ENCODE measurements at places on chromosomes 5 and 9.

DNA sequence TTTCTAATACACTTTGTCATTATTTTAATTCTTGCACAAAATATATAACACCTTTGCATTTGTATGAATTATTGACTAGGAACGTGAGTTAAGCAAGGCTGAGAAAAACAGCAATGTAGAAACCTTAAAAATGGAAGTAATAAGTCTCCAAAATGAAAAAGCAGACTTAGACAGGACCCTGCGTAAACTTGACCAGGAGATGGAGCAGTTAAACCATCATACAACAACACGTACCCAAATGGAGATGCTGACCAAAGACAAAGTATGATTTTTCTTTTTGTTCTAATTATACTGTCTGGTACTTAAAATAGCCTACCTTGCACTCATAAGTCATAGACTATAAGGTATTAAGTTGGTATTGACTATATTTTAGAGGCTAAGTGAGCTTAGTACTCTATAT, 34.4 kb downstream of the RAD50 start:
- no peak for DNase-seq

GRCh38 chr9:128045831-128046230, 21.3 kb downstream of the NAIF1 start:
- DNase-seq = no peak

- DNase-seq = no peak
Observed at GRCh38 chr5:163261647-163262269, 175.6 kb upstream of the CCNG1 start.

GRCh38 chr5:172280929-172281328, 2.6 kb downstream of the UBTD2 start:
- no peak for DNase-seq

DNA sequence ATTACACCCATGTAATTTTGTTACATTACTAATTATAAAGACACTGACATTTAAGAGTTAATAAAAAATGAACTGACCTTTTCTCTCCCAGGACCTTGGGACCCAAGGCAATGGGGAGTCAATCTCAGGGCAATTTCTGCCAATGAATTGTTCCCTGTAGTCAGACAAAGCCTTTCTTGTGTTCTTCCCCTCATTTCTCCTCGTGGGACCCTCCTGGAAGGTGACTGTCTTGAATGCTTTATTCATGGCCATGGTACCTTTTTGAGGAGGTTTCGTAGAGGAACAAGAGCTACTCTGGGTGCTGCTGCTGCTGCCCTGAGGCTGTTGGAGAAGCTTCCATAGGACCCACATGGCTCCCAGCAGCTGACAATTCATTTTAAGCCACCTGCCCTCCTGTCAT, 190.3 kb downstream of the SNX18 start:
- DNase-seq = no peak

- DNase-seq = no peak
Observed at GRCh38 chr9:116074658-116075057, 78.9 kb upstream of the PAPPA start.

- no peak for DNase-seq
Observed at GRCh38 chr5:155316070-155316714, 302.6 kb downstream of the KIF4B start.

DNA sequence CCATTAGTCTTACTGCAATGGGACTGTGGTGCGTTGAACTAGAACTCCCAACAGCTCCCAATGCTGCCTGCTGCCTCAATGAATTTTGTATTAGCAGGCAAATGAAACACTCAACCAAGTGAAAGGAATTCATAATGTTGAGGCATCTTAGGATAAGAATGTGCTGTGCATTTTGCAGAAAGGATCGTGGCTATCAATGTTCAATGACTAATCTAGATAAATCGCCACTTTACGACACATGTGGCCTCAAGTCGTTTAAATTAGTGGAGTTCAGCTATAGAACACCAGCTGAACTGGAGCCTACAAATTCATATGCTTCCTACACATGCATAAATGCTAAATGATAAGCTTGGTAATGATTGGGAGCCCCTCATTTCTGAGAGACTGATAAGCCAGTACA, 318.4 kb downstream of the PSAT1 start:
- DNase-seq = no peak

- DNase-seq = no peak
Observed at GRCh38 chr5:133944263-133945185, 23.9 kb downstream of the C5orf15 start.

GRCh38 chr5:177538876-177539275, 15.5 kb downstream of the FAM193B start:
- DNase-seq = no peak

GRCh38 chr9:70169222-70169621, 89.6 kb upstream of the SMC5 start:
- DNase-seq = no peak

- no peak for DNase-seq
Observed at GRCh38 chr5:6631441-6631840, 1.4 kb downstream of the NSUN2 start.

GRCh38 chr9:30575691-30576090, 1808.8 kb upstream of the ACO1 start:
- no peak for DNase-seq

- DNase-seq = peak; percentile 9
Observed at GRCh38 chr5:126917918-126918614, 112.3 kb downstream of the MARCHF3 start.

GRCh38 chr5:167783145-167783817, 508.2 kb upstream of the WWC1 start:
- no peak for DNase-seq

- DNase-seq = no peak
Observed at GRCh38 chr9:132150256-132150655, 11.6 kb upstream of the NTNG2 start.

- DNase-seq = no peak
Observed at GRCh38 chr5:135117590-135117989, 83.6 kb upstream of the PITX1 start.

DNA sequence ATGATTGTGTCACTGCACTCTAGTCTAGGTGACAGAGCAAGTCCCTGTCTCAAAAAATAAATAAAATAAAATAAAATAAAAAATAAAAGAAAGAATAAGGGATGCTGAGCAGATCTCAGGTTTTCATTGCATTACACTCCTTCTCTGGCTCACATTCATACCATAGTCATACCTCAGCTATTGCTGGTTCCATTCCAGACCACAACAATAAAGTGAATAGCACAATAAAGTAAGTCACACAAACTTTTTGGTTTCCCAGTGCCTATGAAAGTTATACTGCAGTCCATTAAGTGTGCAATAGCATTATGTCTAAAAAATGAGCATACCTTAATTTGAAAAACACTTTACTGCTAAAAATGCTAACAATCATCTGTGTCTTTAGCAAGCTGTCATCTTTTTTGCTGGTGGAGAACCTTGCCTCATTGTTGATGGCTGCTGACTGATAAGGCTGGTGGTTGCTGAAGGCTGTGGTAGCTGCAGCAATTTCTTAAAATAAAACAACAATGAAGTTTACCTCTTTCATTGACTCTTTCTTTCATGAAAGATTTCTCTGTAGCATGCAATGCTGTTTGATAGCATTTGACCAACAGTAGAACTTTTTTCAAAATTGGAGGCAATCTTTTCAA, 415.7 kb downstream of the ZNF608 start:
- DNase-seq = no peak

DNA sequence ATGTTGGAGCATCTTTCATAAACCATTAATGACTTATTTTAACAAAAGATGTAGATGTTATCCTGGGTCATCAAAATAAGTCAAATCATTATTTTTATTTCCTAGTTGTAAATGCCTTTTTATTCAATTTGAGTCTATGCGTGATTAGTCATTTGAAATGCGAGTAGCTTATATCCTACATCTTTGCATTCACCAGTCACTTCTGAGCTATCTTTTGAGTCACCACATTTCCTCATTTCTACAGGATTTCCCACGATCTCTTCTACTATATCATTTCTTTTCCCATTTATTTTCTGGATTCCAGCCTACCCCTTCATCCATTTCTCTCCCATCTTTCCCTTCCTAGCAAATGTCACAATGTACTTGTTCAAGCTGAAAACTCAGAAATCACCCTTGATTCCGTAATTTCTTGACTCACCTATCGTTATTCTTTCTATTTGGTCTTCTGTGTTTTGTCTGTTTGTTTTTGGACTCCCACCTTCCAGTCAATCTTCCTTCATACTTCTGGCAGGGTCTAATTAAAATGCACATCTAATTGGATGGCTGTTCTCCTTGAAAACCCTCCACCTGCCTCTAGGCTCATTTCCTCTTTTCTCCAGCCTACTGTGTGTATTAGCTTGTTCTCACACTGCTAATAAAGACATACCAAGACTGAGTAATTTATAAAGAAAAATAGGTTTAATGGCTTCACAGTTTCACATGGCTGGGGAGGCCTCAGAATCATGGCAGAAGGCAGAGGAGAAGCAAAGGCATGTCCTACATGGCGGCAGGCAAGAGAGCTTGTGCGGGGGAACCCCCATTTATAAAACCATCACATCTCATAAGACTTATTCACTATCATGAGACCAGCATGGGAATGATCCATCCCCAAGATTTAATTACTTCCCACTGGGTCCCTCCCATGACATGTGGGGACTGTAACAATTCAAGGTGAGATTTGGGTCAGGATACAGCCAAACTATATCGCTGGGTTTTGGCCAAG, 112.4 kb downstream of the MEF2C start:
- no peak for DNase-seq

DNA sequence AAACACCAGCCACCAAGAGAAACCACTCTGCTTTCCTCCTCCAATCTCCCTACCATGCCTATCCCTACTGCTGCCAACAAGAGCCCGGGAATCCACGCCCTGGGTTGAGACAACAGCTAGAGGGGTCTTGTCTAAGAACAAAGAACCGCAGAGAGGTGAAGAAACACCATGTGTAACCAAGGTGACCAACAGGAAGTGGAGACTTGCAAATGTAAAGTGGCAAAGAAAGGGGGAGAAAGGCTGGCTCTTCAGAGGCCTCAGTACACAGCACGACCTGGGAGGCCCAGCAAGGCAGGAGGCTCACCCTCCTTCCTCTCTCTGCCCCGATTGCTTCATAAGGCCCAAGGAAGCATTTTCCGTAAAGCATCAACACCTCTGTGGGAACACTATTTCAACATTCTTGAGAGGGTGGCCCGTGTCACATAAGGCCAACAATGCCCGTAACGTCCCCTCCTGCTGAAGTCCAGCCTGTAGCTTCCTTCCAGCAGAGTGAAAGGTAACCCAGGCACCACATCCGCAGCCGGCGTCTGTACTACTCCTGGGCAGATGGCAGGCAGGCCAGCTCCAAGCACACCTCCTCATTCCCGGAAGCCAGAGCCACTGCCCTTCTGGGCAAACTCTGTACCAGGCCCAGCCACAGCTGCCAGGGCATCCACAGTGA, 18.3 kb downstream of the CCNJL start:
- DNase-seq = no peak

DNA sequence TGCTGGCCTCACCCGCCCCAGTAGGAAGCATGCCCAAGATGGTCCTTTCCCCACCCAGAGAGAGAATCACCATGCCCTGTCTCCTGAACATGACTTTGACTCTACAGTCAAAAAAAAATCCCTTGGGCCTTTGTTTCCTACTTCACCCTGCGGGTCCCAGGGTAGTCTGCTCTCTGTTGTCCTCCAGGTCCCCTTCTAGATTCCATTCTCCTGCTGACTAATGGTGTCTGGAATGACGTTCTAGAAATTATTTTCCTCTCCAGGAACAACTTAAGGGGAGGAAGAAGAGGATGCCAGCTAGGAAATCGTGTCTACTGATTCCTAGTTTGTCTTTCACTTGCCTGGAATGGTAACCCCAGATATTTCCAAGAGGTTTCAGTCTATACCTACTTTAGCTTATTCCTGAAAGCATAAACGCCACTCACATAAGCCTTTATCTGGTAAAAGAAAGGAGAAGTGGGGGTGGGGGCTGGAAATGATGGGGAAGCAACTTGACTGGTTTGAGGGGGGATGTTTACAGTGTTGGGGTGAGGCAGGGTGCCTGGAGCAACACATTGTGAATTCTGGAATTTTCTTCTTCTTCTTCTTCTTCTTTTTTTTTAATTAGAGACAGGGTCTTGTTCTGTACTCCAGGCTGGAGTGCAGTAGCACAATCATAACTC, 93.9 kb downstream of the SNX18 start:
- DNase-seq = no peak

DNA sequence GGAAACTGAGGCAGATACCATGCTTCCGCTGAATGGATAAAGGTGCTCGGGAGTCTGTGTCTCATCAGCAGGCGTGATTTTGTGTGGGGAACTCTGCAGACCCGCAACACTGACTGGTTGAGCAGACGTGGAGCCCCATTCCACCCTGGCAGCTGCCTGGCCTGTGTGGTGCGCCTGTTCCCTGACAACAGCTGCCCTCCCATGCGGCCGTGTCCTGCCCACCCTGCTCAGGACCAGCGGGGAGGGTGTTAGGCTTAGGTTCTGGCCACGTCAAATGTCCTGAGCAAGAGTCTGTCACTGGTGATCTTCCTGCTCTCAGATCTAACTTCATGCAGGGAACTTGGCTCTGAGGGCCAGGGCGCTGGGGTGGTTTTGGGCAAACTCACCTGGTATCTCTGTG, 417.7 kb upstream of the IRX4 start:
- DNase-seq = no peak

Data from T-helper 2 cell (primary cell).